NCI-H187 (cell line): ENCODE measurements at places on chromosomes 7 and 10.

DNA sequence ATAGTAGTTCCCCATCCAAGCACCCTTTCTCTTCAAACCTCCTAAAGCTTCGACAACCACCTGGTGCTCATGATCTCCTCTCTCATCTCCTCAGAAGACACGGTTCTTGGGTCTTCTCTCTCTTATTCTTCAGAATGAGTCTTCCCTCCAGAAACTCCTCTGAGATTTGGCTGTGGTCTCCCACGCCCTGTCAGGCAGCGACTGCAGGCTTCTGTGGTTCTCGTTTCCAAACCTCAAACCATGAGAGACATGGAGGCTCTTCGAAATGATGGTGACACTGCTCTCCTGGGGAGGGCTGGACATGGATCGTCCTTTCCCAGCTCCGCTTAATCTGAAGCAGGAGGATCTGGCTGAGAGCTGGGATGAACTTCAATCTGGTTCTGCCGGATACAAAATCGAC lies 78.6 kb upstream of the PITRM1 start:
- DNase-seq, result no peak

GRCh38 chr7:31065021-31065593 lies 13.0 kb downstream of the ADCYAP1R1 start:
- no peak for DNase-seq

DNA sequence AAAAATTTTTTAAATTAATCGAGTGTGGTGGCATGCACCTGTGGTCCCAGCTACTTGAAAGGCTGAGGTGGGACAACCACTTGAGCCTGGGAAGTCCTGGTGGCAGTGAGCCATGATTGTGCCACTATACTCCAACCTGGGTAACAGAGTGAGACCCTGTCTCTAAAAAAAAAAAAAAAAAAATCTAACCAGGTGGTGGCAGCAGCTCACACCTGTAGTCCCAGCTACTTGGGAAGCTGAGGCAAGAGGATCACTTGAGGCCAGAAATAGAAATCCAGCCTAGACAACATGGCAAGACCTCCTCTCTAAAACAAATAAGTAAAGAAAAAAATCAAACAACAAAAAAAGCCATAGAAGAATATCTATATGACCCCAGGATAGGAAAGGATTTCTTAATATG lies 3.6 kb upstream of the MYOF start:
- DNase-seq, result no peak

DNA sequence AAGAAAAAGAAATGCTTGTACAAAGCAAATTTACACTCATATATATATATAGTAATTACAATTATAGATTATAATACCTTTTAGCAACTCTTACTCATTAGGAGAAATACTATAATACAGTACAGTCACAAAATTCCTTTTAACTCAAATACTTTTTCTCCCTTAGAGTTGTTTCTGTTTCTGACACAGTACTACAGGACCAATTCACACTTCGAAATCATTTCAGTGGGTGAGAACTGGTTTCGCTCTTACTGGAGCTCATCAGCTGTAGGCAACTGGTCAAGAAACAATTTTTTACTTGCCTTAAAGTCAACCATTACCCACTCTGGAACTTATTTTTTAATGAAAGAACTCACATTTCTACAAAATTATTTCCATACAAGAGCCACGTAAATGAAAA lies 6.0 kb downstream of the CCDC186 start:
- DNase-seq, result no peak

DNA sequence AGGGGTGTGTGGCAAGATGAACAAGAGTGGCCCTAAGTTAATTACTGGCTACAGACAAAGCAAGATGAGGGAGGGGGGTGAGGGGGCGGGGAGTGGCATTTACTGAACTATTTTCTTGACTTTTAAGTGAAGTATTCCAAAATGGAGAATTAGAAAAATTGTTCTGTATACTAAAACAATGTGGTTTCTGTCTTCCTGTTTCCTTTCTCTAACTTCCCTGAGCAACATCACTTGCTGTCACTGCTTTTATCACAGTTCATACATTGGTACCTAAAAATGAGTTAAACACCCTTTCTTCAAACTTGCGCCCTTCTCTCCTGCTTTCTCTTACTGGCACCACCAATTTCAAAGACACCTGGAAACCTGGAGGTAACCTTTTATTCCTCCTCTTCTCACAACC lies 21.6 kb downstream of the PDZD8 start:
- DNase-seq, result no peak

DNA sequence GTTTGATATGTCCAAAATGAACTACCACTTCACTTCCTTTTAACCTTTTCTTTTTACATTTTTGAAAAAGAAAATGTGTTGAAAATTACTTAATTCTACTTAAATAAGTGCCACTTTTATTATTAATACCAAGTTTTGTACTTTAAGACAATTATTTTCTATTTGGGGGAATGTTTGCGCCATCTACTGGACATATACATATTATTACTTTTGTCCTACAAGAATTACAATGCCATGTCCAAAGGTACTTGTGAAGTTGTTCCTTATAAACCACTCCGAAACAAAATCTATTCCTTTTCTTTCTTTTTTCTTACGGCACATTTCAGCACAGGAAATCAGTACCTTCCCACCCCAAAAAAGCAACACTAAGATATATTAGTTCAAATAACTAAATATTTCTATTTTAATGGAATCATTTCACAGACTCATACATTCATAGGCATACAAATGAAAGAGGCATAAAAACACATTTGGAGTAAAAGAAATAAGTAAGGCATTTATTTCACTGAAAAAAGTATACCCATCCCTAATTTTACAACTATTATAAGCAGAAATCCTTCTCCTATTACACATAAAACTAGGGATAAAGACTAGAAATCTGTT lies 169.9 kb downstream of the RNF133 start:
- DNase-seq, result no peak

GRCh38 chr10:37681617-37681999 lies 175.8 kb downstream of the ZNF248 start:
- no peak for DNase-seq

DNA sequence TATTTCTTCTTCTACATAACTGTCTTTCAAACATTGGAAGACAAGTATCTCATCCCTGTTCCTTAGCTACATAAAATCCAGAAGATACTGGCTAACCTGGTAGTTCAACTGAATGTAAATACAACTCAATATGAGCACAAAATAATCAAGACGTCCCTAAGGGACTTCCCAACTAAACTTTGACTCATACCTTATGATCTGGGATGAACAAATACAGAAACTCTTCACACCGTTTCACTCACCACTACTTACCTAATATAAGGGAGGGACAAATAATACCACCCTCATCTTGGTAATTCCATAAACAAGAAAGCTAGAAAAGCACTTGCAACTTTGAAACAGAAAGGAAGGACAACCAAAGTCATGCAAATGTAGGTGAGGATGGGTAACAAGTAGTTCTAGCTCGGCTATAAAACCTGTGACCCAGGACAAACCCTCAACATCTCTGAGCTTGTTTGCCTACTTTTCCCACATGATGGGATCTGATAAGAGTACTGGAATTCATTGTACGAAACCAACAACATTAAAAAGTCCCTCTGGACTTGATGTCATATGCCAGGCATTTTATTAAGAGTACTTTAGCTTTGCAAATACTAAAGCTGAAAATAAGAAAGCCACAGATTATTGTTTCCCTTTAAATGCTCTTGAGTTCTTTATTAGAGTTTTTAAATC lies 121.9 kb downstream of the STRA8 start:
- no peak for DNase-seq

DNA sequence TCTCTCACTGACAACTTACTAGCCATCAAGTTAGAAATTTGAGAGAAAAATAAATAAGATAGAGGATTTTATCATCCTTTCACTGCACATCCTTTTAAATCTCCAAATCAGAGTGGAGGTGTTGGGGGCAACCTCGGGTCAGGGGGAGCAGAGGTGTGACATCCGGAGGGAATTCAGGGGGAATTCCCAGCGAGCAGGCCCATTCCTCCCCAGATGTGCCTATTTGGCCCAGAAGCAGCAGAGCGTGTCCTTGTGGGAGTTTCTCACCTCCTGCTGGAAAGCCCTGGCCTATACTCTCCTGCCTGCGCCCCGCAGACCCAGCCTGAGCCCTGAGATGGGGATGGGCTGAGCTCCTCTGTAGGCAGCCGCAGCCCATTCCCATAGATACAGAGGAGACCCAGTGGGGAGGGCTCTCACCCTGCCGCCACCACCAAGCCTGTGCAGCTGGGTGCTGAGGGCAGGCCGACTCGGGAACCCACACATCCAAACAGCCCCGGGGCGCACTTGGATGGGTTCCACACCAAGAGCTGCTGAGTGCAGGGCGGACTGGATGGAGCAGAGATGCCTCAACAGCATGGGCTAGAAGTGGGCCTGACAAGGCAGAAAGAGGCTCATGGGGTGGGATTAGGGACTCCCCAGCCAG lies 124.5 kb downstream of the CXCL12 start:
- no peak for DNase-seq

DNA sequence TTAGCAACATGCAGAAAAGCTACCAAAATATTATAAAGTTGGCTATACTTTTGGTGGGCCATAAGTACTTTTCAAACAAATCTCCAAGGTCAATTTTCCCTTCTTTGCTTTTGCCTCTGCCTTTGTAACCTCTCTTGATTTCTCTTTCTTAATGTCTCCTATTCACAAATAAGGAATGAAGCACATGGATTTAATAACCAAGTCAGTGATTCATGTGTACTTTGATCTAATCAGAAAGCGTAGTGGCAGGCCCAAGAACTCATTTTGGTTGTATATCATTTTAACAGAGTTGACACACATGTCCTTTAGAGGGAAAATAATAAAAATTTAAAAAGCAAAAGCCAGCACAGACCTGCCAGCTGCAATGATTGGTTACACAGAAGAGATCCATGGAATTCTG lies 93.7 kb downstream of the FZD1 start:
- DNase-seq, result no peak

GRCh38 chr7:25586513-25586912 lies 358.2 kb upstream of the NPVF start:
- no peak for DNase-seq

- no peak for DNase-seq
These were observed 28.2 kb upstream of the BMS1 start for GRCh38 chr10:42754155-42755027.

DNA sequence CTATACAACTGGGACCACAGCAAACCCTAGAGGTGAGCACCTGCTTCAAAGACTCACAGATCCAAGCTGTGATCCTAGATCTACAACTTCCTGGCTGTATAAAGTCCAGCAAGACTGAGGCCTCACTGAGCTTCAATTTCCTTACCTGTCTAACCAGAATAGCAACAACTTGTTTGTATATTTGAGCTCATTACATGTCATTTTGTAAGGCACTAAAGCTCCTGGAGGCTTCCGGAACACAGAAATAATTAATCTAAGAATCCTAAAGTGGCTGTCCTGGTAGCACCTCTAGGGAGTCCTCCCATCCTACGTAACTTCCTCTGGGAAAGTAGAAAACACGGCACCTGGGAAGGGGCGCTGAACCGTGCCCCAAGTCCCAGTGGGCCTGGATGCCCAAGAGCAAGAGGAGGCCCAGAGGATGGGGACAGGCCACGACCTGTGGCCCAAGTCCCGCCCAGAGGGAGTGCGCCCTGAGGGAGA lies 39.4 kb downstream of the HK1 start:
- DNase-seq, result no peak

DNA sequence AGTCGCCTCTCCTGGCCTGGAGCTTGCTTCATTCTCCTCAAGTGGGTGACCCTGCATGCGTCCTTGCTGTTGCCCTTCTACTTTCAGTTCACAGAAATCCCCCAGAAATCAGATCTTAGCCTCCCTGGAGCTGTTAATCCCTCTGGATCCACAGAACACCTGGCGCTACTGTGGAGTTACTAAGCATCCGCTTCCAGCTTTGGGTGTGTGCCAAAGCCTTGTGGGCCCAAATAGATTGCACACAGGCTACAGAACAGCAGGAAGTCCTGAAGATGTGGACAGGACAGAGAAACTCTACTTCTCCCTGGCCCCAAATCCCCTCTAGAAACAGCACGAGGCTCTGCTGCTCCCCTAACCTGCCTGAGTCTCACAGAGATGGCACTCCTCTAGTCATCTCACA lies 36.6 kb upstream of the PDLIM1 start:
- peak; percentile 19 for DNase-seq

DNA sequence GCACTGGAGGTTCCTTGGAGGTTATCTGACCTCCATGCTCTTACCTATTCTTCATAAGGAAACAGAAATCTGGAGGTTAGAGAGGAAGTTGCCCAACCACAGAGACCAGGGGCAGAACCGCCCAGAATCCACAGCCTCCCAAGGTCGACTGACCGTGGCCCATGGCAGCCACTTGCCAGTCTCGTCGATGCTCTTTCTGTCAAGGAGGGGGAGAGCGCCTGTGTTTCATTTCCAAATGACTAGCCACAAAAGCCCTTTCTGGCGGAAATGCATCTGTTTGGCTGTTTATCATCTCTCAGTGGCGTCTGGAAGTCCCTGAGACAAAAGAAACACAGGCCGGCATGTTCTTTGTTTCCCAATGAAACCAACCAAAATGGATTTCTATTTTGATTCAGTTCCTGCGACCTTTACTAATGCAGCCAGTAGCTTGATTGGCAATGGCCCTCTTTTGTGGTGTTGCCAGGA lies 2.9 kb downstream of the RAMP3 start:
- DNase-seq, result no peak

- no peak for DNase-seq
These were observed 6.6 kb upstream of the ZYX start for GRCh38 chr7:143374561-143374960.

GRCh38 chr7:141042222-141043193 lies 27.8 kb upstream of the MRPS33 start:
- no peak for DNase-seq

DNA sequence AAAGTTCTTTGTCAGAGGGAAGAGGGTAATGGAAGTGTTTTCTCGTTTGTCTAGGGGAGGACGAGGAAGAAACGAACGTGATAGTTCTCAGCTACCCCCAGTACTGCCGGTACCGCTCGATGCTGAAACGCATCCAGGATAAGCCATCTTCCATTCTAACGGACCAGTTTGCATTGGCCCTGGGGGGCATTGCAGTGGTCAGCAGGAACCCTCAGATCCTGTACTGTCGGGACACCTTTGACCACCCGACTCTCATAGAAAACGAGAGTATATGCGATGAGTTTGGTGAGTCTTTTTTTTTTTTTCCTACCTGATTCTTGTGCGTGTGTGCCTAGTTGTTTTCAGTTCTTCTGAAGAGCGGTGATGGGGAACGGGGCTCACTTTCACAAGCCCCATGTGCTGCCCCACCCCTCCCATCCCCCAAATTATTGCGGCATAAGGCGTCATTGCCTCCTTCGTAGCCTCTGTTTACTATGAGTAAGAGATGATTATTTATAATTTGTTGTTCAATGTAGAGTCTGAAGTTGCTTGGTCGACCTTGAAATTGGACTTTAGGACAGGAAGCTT lies 98.6 kb downstream of the ARID5B start:
- DNase-seq, result no peak
